ENCODE measurements at places on chromosomes 13 and 19.

DNA sequence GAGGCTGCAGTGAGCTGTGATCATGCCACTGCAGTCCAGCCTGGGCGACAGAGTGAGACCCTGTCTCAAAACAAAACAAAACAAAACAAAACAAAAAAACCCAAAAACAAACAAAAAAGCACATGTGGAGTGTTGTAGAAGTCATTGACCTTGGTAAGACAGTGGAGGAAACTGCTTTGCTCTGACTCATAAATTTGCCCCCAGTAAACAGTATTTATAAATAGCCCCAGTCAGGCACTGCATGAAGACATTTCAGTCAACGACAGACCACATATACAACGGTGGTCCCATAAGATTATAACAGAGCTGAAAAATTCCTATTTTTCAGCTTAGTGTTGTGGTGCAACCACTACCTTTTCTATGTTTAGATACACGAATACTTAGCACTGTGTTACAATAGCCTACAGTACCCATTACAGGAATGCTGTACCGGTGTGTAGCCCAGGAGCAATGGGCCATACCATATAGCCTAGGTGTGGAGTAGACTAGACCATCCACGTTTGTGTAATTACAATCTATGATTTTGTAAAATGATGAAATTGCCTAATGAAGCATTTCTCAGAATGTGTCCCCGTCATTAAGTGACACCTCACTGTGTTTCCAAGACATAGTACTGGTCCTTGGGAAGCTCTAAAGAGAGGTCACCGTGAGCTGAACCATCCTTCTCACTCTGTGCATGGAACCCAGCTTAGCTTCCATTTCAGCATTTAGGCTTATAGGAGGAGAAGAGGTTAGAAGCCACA, 1.1 kb downstream of the ARL11 start:
- DNase-seq: no peak

GRCh38 chr13:74329962-74330361, 195.8 kb upstream of the KLF12 start:
- no peak for DNase-seq

GRCh38 chr19:56862741-56863140, 22.2 kb upstream of the PEG3 start:
- no peak for DNase-seq

DNA sequence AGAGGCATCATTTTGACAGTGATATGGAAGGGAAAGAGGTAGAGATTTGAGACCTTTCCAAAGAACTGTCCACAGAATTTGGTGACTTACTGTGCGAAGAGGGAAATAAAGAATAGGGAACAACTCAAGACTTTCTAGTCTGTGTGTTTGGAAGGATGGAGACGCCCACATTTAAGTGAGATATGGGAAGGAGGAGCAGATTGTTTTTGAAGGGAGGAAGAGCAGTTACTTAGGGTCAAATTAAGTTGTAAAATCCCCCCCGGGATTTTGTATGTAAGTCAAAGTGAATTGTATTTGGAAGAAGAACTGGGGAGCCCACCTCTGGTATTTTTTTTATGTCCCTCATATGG, 1.2 kb downstream of the USPL1 start:
- DNase-seq: peak; percentile 29

- no peak for DNase-seq
Measured at GRCh38 chr13:21164631-21165030, 11.7 kb downstream of the SKA3 start.

GRCh38 chr13:107450931-107451330, 764.4 kb downstream of the LIG4 start:
- peak; percentile 72 for DNase-seq
